ENCODE measurements at places on chromosomes 13 and 19.

DNA sequence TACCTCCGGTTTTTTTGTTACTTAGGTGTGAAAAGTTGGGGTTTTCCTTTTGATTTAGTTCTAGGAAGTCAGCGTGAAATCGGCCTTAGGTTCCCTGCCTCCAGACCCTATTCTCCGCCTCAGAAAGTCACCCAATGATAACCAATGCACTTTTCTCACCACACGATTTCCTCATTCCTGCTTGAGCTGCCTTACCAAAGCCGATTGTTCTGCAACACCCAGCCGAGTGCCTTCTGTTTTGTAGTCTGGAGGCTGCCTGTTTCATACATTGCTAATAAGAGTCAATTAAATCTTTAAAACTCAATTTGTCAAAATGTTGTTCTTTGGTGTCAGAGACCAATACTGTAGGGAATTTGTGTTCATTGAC lies 39.7 kb downstream of the GJA3 start:
- DNase-seq = no peak

GRCh38 chr13:40666933-40667621 lies 636 bp upstream of the FOXO1 start:
- no peak for DNase-seq

- no peak for DNase-seq
Measured at GRCh38 chr13:112158961-112159360, 92.0 kb downstream of the SOX1 start.

GRCh38 chr13:97515643-97516042 lies 81.7 kb downstream of the RAP2A start:
- no peak for DNase-seq

- peak; percentile 66 for DNase-seq
Measured at GRCh38 chr13:113490496-113491417, at the start of gene DCUN1D2. Gene DCUN1D2 (minus strand): TSS chr13:113490711. CDS start chr13:113490669, 42 bp downstream.

- no peak for DNase-seq
Measured at GRCh38 chr19:29944390-29945012, 2.5 kb downstream of the URI1 start.

DNA sequence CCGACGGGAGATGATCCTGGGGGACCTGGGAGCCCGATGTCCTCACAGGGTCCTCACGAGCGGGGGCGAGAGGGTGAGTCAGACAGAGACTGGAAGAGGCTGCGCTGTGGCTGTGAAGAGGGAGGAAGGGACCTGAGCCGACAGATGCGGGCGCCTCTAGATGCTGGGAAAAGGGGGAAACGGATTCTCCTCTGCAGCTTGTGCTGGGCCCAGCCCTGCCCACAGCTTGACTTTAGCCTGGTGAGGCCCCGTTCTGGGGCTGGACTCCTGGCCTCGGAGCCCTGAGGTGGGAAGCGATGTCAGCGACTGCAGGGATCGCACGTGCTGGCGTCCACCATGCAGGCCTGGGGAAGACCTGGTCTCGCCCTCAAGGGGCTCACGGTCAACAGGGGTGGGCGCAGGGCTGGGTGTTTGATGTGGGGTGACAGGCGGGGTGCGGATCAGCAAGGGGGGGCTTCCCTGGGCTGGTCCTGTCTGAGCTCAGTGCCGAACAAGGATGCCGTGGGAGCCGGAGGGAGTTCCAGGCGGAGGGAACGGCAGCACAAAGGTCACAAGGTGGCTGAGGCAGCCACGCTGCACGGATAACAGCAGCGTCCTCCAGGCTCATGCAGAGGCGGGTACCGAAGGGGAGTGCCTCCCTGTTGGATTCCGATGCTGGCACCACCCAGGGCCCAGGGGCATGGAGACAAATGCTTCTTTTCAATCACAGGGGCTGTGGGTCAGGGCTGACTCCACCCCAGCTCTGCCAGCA lies 31.8 kb downstream of the PIP5K1C start:
- no peak for DNase-seq

DNA sequence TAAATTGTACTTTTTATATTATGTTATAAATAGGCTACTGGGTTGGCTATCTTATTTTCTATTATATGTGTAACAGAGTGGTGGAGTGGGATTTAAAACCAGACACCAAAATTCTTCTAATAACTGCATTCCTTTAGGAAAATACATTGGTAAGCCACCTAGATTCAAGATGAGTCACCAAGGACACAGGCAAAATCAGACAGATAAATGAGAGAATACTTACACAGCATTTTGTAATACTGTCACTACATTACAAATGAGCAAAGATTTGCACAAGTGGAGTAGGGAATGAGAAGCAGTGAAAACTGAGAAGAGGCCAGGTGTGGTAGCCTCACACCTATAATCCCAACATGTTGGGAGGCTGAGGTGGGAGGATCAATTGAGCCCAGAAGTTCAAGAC lies 6.2 kb upstream of the SPART start:
- DNase-seq = no peak

DNA sequence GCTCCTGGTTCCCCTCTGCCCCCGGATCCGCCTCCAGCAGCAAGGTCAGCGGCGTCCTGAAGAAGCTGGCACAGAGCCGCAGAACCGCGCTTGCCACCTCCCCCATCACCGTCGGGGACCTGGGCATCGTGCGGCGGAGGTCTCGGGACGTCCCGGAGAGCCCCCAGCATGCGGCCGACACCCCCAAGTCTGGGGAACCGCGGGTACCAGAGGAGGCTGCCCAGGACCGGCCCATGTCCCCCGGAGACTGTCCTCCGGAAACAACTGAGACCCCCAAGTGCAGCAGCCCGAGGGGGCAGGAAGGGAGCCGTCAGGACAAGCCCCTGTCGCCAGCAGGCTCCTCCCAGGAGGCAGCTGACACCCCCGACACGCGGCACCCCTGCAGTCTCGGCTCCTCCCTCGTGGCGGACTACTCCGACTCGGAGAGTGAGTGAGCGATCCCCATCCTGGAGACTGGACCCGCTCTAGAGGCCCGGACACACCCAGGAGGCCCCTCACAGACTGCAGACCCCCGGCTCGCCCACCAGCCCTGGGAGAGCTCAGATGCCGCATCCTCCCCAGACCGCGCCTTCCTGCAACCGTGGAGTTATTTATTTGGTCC lies 1.6 kb upstream of the MRI1 start:
- DNase-seq = no peak

GRCh38 chr13:54232700-54233099 lies 1204.1 kb downstream of the OLFM4 start:
- no peak for DNase-seq

DNA sequence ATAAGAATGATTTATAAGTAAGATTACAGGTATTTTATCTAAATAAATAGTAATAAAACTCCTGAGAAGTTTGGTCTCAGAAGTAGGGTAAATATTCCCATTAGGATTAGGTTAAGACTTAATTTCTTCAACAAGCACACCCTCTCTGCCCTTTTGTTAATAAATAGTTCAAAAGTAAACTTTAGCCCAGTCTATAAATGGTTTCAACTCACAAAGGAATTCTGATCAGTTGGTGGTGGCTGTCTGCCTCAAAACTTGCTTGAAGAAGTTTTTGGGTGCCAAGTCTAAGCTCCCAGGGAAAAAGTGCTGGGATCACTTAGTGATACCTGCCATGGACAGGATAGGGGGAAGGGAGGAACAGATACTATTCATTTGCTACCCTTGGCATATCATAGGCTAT lies 22.9 kb downstream of the MBNL2 start:
- no peak for DNase-seq

DNA sequence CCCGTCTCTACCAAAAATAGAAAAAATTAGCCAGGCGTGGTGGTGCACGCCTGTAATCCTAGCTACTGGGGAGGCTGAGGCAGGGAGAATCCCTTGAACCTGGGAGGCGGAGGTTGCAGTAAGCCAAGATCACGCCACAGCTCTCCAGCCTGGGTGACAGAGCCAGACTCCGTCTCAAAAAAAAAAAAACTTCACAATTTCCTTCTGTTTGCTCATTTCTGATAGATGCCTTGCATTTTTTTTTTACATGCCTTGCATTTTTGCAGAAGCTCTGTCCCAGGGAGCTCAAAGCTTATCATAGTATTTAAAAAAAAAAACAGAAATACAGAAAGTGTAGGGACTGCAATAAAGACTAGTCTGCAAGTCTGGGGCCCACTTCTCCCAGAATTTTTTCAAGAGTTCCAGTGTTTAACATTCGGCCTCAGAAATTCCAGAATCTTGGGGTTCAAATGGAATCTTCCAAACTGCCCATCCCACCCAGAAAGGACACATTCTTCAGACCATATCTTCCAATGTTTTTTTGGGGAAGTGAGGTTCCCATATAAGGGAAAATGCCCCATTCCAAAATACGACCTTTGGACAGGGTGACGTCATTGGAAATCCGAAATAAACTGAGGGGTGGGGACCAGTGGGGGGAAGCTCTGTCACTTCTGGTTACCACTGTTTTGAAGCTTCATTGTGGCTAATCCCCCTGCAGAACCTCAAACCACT lies 17.2 kb upstream of the RAB8A start:
- no peak for DNase-seq

- DNase-seq = no peak
Measured at GRCh38 chr19:11848200-11848593, 329 bp upstream of the ZNF439 start.

GRCh38 chr13:106696140-106696539 lies 128.2 kb upstream of the ARGLU1 start:
- no peak for DNase-seq

DNA sequence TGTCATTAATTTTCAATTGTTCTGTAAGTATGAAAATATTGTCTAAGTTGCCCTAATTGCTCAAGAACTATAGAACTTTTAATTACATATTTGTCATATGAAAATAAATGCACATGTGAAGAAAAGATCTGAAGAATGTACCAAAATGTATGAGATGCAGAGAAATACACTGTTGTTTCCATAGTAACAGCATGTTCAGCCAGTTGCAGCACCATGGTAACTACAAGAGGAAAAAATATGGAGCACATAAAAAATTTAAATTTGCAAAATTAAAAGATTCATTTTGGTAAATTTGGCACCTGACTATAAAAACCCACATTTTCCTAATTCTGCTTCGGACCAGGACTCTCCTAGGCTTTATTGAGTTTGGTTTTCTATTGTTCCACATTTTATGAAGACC lies 1170.0 kb upstream of the MIR17HG start:
- no peak for DNase-seq

DNA sequence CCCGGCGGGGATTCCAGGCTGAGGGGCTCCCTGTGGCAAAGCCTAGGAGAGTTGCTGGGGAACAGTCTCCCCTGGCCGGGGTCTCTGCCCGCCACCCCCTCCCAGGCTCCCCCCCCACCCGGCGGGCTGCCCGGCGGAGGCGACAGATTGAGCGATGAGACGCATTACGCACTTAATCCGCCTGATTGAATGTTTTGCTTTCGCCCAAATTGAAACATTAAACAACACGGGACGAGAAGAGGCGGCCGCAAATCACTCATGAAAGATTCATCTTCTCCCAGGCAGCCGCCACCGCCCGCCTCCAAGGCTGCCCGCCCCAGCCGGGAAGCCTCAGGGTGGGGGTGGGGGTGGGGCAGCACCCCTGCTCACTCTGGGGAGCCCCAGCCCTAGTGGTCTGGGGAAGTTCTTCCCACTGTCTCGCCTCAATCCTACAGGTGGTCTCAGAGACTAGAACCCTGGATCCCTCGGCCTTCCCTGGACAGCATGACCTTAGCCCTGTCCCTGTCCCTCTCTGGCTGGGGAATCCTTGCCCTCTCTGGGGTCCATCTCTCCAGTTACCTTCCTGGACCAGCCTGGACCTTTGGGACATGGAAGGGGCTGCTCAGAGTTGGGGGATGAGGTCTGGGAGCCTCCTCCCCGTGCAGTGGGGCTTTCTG lies 7.6 kb upstream of the ERFL start:
- DNase-seq = no peak

- no peak for DNase-seq
Measured at GRCh38 chr19:54429176-54429495, 13.9 kb downstream of the TTYH1 start.

GRCh38 chr19:1896508-1896907 lies 8.7 kb upstream of the ADAT3 start:
- no peak for DNase-seq

DNA sequence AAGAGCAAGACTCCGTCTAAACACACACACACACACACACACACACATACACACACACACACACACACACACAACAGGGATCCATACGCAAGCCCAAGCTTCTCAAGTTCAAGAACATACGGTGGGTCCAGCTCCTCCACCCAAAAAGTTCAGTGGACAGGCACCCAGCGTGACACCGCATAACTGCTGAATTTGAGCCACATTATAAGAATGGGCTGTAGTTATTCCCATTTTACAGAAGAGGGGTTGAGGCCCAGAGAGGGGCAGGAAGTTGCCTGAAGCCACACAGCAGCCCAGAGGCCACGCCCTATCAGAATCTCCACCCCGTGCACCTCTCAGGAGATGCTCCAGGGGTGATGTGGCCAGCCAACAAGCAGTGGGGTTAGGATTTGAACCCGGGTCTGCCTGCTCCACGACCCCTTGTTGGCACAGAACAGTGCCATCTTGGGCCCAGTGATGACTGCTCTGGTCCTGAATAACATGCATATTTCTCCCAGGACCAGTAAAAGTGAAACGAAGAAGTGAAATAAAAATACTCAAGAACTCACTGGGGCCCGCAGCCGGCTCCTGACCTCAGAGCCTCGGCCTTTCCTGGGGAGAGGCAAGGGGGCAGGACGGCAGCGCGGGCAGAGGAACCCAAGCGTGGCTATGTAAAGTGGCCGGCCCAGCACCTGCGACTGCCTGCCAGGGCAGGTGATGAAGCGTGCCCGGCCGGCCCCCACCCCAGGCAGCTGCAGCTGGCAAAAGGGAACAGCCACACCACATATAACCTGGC lies 61.9 kb downstream of the AP1M1 start:
- DNase-seq = no peak

DNA sequence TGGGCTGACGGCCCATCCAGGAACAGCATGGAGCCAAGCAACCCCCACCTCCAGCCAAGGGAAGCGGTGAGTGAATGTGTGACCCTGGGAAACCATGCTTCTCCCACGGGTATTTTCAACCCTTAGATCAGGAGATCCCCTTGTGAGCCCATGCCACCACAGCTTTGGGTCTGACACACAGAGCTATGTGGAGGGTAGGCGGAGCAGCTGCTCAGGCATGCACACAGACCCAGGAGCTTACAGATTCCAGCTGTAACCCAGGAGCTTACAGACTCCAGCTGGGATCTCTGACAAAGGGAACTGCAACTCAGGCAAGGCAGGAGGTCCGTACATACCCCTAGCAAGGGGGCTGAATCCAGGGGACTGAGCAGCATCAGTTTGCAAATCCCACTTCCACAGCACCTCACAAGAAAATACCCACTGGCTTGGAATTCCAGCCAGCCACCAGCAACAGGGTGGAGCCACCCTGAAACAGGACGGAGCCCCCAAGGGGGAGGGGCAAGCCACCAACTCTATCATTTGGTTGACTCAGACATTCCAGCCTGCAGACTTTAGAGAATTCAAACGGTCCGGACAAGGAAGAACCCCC lies 40.8 kb upstream of the RFXAP start:
- no peak for DNase-seq
